ENCODE measurements at places on chromosomes 6 and 20. TPM values are rescaled to one million over a fixed set of nuclear protein-coding genes. Genes with fewer than 3 reads are reported as not detected.

- no peak for DNase-seq
Measured at GRCh38 chr20:6920991-6921613, 153.6 kb downstream of the BMP2 start.

DNA sequence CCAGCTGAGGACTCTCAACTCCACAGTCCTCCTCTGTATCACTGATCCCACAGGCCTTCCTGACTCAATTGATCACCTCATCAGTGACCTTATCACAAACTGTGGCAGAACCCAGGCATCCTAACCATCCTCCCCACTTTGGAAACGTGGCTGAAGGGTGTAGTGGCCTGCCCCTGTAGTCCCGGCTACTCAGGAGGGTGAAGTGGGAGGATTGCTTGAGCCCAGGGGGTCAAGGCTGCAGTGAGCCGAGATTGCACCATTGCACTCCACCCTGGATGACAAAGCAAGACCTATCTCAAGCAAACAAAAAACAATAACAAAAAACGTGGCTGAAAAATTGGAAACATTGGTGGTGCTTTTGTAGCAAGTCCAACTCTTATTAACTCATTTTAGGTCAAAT, 203.4 kb upstream of the ZNF217 start:
- no peak for DNase-seq

DNA sequence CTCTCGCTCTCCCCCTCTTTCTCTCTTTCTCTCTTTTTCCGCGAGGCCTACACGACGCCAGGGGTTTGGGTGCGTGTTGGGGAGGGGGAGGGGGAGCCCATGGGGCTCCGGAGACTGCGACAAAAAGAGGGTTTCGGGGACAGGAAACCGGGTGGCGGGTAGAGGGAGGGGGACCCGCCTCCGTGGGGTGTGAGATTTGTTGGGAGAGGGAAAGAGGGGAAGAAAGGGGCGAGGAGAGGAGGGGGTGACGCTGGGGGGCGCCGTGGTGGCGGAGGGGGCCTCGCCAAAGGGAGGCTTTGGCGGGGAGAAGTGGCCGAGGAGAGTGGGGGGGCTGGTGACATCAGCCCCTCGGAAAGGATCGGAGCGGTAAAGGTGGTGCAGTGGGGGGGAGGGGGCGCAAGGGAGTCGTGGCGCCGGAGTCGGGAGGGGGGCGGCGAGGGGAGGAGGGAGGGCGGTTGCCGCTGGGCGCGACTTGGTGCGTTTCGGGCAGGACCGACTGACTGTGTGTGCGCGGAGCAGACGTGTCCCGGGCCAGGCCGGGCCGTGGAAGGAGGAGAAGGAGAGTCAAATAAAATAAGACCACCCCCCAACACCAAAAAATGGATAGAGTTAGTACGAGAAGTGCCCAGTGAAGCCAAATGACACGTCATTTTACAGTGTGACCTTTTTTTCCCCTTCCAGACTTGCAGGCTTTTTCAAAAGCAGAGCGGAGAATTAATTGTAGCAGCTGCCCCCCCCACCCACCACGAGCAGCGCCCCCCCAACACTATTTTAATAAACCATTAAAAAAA, 39.8 kb downstream of the GNAS start:
- DNase-seq: peak; percentile 94

DNA sequence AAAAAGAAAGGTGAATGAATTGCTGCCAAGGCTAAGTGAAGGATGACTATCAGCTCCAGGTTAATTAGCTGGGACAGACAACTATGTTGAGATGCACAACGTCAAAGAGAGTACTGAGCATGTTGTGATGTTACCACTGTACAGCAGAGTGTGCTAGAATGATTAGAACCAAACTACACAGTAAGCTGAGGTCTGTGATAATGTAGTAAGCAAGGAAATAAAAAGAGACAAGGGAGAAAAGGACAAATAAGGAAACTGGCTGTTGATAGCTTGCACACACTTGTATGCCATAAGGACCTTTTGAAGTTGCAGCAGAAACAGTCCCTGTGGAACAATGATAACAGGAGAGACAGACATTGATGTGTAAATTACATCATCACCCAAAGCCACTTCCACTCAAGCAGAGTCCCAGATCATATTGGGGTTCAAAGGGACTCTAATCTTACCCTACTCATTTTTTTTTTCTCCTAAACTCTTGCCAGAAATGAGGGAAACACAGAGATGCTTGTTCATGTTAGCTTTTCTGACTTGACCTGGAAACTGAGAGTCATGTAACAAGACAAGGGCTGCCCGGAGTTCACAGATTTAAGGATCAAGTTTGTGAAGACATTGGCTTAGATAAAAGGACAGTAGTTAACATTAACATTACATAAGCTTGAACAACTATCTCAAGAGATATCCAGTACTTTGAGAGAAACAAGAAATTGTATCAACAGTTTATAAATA, 189.9 kb downstream of the CENPW start:
- DNase-seq: no peak

DNA sequence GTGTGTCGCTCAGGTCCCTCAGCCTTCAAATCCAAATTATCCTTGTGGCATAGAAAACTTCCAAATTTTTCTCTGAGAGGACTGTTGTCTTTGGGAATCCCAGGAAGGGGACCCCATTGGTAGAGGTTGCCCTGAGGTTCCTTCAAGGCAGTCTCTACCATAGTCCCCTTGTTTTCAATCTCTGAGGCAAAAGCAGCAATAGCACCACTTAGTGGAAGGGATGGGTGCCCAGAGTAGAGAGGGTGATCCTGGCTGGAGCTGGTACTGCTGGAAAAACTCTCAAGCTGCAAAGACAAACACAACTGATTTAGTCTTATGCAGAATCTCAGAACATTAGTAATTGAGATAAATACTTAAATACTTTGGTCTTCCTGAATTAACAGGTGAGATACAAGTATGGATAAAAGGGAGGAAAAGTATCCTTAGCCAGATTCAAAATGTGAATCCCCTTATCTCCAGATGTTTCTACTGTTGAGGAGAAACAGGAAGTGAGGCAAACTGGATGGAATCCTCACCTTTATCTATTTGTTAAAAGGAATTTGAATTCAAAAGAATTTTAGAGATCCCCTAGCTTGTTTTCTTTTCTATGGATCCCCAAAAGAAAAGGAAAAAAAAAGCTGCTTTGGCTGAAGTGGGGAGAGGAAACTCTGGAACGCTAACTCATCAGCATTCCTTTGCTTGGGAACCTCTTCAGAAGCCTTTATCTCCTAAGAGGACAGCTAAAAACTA, 13.4 kb downstream of the ZNF318 start:
- peak; percentile 60 for DNase-seq

DNA sequence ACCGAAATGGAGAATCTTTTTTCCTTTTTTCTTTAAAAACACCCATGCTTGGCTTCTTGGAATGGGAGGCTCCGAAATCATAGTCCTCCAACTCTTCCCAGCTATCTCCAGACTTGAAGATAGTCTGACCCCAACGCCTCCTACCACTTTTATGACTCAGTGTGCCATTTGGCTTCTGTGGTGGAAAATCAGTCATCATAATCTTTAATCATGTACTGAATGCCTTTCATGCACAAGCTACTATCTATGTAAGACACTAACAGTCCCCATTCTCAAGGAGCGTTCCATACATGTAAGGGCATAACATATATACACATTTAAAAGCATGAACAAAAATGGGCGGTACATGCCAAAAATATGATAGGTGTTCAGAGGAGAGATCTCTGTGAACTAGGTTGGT, 44.1 kb downstream of the TMEM14B start:
- no peak for DNase-seq

DNA sequence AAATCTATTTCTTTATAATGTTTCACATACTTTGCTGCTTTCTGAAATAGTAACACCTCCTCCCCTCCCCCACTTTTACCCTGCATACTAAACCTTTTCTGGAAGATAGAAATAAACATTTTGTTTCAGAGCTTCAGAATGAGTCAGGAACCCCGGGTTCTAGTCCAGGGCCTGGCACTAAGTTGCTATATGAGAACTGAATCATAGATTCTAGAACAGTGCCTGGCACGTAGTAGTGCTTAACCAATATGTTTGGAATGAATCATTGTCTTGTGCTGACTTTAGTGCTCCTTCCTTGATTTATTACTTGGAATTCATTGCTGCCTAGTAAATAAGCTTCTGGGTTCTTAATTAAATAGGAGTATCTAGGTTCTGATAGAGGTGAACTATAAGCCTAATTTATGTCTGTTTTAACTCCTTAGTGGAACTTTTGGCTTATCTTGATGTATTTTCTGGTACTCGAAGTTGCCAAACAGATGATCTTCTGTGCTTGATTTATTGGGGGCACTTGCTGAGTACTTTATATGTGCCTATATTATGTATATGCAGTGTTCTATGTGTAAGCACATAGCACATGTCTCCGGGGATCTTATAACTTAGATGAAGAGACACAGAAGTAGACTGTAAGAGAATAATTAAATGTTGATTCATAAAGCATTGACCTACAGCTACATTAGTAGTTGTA, 18.6 kb downstream of the TAB2 start:
- no peak for DNase-seq

DNA sequence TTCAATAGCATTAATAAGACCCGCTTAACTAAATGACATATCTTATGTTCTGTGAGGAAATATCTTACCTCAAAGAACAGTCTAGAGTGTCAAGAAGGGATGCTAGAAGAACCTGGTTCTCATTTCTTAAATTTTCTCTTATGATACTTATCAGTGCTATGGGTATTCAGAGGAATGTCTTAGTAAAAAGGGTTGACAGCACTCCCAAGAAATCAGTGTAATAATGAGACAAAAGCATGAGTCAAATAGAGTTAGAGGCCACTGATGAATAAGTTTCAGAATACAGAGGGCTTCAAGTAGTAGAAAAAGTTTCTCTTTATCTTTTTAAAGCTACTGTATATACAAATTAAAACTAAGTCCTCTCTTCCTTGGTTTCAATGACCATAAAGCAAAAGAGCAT, 242.8 kb downstream of the GJA1 start:
- DNase-seq: no peak

DNA sequence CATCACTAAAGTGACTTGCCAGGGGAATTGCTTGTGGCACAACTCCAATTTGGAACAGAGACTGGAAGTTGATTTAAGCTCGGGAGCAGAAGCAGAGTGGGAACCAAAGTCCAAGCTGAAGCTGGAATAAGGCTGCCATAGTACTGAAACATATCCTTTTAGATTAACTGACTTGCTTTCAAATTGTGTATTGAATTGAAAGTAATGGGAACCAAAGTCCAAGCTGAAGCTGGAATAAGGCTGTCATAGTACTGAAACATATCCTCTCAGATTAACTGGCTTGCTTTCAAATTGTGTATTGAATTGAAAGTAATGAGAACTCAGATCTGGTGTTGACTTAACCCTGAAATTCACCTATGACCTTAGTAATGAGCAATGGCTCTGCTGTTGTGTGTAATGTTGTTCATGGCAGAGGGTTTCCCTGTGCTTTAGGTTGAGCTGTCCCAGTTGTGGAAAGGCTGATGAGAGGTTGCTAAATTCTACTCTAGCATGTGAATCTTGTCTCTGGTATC, 40.2 kb downstream of the CENPW start:
- no peak for DNase-seq

DNA sequence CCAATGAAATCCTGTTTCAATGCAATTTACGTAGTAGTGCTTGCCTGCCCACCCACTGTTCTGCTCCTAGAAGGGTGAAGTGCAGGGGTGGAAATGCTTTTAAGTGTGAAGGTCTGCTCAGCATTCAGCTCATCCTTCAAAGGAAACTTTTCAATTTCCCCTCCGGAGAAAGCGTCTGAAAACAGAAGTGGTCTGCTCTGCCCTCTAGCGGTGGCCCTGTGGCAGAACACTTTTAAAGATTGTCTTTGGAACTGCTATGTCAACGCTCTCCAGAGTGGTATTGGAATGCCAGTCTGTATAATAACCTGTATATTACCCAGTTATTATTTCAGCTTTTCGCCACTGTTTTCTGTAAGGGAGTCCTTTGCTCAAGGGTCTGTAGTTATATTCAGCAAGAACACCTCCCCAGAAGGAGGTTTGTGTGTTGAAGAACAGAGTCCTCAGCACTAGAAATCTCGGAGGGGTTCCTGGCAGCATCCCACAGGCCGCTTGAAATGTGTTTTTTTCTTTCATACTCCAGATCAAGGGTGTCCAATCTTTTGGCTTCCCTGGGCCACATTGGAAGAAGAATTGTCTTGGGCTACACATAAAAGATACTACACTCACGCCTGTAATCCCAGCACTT, 63.1 kb upstream of the KLHL31 start:
- DNase-seq: peak; percentile 62

GRCh38 chr6:36329798-36330291, 6.8 kb downstream of the BNIP5 start:
- peak; percentile 83 for DNase-seq

- DNase-seq: no peak
Measured at GRCh38 chr6:81847866-81848265, 95.4 kb upstream of the TENT5A start.

DNA sequence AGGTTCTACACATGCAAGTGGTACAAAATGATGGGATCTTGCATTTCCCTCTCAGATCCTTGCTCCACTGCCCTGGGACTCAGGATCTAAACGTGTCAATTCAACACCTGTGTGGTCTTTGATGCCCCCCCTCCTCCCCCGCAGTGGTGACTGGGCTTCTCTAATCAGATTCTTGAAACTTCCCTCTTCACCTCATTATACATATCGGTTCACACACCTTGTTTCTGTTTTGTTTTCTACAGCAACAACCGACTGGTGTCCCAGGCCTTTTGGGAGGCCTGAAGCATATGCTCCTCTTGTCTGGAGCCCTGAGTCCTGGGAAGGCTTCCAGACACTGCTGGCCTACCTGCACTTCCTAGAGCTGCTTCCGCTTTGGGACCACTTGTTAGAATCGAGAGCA, 20.0 kb downstream of the SAMD3 start:
- peak; percentile 13 for DNase-seq

DNA sequence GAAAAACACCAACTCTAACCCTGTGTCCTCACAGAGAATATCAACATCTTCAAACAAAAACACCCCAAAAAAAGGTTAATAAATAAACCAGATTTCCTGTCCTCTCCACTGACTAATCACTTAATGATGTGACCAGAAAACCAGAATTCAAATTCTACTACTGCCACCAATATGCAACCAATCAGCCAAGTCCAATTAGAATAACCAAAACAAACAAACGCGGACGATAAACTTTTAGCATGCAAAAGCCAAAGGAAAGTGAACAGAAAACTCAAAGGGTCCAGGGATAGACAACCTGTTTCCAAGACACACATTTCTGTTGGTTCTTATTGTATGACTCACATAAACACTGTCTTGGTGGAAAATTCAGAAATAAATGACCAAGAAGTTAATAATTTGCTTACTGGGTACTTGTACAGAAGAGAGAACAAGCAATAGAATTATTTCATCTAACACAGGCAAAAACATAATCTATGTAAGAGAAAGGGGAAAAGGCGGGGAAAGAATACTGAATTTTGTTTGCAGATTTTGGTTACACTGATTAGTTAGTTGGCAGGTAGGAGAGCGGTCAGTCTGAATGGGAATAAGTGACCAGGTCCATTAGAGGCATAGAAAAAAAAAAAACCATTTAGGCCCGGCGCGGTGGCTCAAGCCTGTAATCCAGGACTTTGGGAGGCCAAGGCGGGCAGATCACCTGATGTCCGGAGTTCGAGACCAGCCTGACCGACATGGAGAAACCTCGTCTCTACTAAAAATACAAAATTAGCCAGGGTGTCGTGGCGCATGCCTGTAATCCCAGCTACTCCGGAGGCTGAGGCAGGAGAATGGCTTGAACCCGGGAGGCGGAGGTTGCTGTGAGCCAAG, 34.1 kb downstream of the HFE start:
- no peak for DNase-seq

GRCh38 chr6:146578054-146578453, 20.7 kb upstream of the ADGB start:
- no peak for DNase-seq

The BMP7 gene
- total RNA-seq: 43.9 TPM

The MBOAT1 gene
- total RNA-seq: 23.6 TPM

The CD40 gene
- total RNA-seq: 8.8 TPM

The CST7 gene
- not detected for total RNA-seq

The HLA-DRB5 gene
- total RNA-seq: not detected

The LAMA2 gene
- 2.8 TPM for total RNA-seq

The COL20A1 gene
- total RNA-seq: 0.70 TPM

The BTN2A1 gene
- total RNA-seq: 8.2 TPM

The PNLDC1 gene
- not detected for total RNA-seq
